ENCODE measurements at places on chromosomes 6 and 20.

GRCh38 chr20:44113618-44114376 is 73.2 kb downstream of the JPH2 start:
- DNase-seq: no peak

GRCh38 chr6:20211941-20212391 is 303 bp downstream of the MBOAT1 start:
- no peak for DNase-seq

- no peak for DNase-seq
Observed at GRCh38 chr20:64239449-64240242, 15.9 kb upstream of the PCMTD2 start.

DNA sequence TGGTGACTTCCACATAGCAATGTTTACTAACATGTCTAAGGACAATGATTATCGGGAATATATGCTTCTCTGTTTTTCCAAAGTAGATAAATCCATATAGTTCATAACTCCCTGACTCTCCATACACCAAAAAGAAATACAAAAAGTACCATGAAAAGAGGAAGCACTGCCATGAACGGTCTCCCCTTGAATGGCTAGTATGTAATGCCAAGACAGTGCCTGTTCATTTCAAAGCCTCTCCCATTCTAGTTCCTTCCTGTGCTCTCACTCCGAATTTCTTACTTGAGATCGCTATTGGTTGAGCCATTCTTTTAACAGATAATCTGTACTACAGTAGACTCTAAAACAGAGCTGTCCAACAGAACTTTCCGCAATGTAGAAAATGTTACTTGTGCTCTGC is 54.8 kb upstream of the EDN1 start:
- no peak for DNase-seq

GRCh38 chr6:151805286-151805840 is 2.1 kb upstream of the ESR1 start:
- DNase-seq: no peak

DNA sequence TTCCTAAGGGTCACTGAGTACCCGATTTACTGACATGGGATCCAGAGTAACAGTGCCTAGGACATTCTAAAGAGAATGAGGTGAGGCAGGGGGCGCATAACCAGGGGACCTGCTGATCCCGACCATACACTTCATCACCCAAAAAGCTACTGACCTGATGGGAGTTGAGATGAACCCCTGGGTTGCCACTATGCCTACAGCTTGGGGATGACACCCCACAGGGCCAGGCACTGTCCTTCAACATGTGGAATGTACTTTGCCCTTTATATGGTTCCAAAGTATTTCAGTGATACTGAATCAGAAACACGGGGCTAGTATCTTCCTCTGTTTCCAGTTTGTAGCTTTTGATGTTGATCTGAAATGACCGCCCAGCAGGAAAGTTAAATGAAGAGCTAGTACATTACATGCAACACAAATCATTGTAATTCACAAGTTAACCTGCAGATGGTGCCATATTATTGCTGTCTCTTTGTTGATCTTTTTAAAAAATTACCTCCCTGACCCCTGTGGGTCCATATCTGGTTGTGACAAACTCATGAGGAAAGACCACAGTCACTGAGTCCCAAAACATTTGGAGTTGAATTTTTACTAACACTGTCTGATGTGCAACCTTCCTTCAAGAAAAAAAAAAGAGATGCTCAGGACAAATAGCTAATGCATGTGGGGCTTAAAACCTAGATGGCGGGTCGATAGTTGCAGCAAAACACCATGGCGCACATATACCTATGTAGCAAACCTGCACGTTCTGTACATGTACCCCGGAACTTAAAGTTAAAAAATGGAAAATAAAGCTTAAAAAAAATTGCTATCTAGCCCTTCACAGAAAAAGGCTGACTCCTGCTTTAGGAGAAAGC is 42.7 kb upstream of the GCNT2 start:
- no peak for DNase-seq

GRCh38 chr6:169086020-169086419 is 167.6 kb downstream of the THBS2 start:
- DNase-seq: no peak

GRCh38 chr20:62064770-62065673 is 659 bp downstream of the TAF4 start:
- peak; percentile 26 for DNase-seq

GRCh38 chr20:22408521-22409402 is 175.6 kb downstream of the FOXA2 start:
- DNase-seq: no peak

DNA sequence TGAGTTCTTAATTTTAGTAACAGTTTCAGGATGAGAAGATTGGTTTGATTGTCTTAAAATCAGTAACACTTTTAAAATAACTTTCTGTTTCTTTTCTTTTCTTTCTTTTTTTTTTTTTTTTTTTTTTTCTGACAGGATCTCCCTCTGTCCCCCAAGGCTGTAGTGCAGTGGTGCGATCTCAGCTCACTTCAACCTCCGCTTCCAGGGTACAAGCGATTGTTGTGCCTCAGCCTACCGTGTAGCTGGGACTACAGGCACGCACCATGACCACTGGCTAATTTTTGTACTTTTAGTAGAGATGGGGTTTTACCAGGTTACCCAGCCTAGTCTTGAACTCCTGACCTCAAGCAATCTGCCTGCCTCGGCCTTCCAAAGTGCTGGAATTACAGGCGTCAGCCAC is 33.7 kb upstream of the KCNQ5 start:
- no peak for DNase-seq

DNA sequence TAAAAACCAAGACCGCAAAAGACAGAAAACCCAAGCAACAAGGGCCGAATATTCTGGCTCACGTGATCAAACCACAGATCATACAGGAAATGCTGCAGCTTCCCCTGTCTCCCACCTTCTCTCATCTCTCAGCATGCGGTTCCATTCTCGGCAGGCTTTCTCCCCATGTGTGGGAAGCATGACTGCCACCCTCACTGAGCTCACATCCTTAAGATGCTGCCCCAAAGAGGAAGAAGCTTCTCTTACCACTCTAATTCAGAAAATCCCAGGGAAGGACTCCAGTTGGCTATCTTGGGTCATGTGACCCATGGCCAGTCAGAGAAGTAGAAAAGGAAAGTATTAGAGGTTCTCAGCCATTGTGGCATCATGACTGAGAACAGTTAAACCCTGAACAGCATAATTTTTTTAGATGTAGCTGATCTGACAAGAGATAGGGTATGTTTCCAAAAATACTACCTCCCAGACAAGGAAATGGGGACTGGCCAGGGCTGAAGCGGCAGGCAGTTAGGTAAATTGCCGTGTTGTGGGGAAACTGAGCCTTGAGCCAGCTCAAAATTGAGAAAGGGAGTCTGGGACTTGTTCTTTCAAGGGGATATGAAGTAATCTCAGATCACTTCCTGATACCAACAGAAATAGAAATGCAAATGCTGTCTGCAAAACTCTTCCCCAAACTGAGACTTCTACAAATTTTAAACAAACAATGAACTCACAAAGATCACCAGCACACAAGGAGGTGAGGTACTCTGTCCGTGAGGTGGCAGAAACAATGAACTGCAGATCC is 37.1 kb upstream of the GRM4 start:
- peak; percentile 63 for DNase-seq

GRCh38 chr6:111743862-111744692 is 129.2 kb downstream of the FYN start:
- DNase-seq: no peak
